Tibial nerve (tissue), 4 donors: ENCODE measurements at places on chromosomes 2 and 18. TPM values are rescaled to one million over a fixed set of nuclear protein-coding genes. Genes with fewer than 3 reads are reported as not detected.

- DNase-seq: no peak
These were observed 28.4 kb upstream of the IL36G start for GRCh38 chr2:112949456-112949855.

- no peak for DNase-seq
These were observed 144.2 kb upstream of the PARD3B start for GRCh38 chr2:204401114-204401513.

DNA sequence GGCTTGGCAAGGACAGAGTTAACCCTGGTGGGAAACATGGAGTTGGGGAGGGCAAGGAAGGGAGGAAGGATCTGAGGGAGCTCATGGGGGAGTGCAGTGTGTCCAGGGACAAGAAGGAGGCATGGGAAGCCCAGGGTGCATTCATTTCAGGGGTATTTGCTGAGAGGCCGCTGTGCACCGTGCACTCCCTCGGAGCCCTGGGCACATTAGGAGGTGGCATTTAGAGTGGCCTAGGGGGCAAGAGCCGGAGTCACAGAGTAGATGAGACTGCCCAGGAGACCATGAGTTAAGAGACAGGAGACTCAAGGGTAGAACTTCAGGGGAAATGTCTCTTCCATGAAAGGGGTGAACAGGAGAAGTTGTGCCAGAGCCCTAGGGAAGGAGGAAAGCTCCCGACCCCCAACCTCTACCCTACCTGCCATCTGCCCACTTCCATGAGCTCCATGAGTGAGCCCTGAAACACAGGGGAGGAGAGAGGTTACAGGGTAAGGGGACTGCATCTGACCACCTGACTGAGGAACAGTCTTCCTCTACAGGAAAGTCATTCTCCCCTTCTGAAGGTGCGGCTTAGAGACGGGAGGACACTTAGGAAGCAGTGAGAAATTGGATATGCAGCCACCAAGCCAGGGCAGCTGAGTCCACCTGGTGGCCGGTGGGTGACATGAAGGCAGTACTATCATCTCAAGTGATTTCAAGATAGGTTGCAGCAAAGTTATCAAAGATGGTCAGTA lies 58.5 kb upstream of the COPS8 start:
- DNase-seq: peak; percentile 75

DNA sequence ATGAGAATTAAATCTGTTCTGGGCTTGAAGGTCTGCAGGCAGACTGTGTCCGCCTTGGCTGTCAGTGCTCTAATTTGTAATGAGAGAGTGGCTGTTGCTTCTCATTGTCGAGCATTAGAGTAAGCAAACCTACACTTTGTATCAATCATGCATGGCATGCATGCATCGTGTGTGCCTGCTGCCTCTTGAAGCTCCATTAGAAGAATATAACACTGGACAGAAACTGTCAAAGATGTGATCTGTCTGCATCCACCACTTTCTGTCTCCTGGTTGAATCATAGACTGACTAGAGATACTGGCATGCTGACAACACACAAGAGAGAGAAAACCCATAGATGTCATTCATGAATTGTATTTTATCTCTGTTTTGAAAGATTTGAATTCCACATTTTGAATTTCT lies 275.0 kb upstream of the NXPH2 start:
- DNase-seq: no peak

DNA sequence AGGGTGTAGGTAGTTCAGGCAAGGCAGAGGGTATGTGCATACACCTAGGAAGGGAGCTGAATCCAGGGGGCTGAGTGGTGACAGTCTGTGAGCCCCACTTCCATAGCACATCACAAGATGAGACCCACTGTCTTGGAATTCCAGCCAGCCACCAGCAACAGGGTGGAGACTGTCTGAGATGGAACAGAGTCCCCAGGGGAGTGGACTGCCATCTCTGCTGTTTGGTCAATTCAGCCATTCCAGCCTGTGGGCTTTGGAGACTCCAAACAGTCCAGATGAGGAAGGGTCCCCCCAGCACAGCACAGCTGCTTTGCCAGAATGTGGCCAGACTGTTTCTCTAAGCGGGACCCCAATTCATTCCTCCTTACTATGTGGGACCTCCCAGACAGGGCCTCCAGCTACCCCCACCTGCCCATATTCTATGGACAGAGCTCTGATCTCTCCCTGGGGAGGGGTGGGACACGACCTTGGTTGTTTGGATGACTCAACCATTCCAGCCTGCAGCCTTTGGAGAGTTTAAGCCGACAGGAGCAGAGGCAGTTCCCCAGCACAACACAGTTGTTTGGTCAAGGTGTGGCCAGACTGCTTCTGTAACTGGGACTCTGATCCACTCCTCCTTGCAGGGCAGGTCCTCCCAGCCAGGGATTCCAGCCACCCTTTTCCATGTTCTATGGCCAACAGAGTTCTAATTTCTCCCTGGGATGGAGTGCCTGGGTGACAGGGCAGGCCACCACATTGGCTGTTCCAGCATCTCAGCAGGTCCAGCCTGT lies 178.0 kb downstream of the RND3 start:
- DNase-seq: no peak

GRCh38 chr2:9590641-9591040 lies 35.0 kb upstream of the ADAM17 start:
- no peak for DNase-seq

Gene GAL3ST2
- total RNA-seq: 3.9 TPM

Gene ABCG8
- total RNA-seq: not detected

Gene COLEC12
- 21.0 TPM for total RNA-seq

Gene CHST9
- 0.21 TPM for total RNA-seq

Gene ADGRF3
- not detected for total RNA-seq
